Neural progenitor cell (in vitro differentiated cells): ENCODE measurements at places on chromosomes 1 and 21. TPM values are rescaled to one million over a fixed set of nuclear protein-coding genes. Genes with fewer than 3 reads are reported as not detected.
A peak's percentile ranks its signal among the peaks of the same experiment; 100 is the strongest.

Gene TTC22
- not detected in 2 replicates for total RNA-seq

Gene CITED4
- total RNA-seq: 0.77 and 12.8 TPM in 2 replicates

Gene RRP1
- 18.4 and 32.5 TPM in 2 replicates for total RNA-seq

DNA sequence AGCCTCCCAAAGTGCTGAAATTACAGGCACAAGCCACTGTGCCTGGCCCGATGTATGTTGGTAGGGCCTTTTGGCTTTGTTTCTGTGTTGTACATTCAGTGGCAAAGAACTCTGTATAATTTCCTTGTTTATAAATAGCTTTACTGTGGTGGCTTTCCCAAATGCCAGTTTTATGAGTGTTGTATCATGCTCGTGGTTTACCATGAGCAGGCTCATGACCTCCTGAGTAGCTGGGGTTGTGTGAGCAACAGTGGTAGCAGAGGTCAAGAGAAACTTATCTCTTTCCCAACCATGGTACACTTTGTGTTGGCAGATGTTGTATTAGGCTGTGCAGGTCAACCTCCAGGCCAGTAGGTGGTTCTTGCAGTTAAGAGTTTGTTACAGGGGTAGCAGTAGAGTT, 420.4 kb upstream of the BEND5 start:
- no peaks in the 10 kb centered on the region for H3K27me3 ChIP-seq
- H3K4me1 ChIP-seq: no peaks in the 10 kb centered on the region
- no peaks in the 10 kb centered on the region for H3K36me3 ChIP-seq
- no peak for DNase-seq
- H3K27ac ChIP-seq: no peak overlapping the region
- H3K4me3 ChIP-seq: no peak overlapping the region

GRCh38 chr21:46051821-46052675, 45.9 kb upstream of the COL6A2 start:
- H3K36me3 ChIP-seq: no peaks in the 10 kb centered on the region
- no peak for DNase-seq
- H3K4me3 ChIP-seq: no peak overlapping the region

GRCh38 chr1:162285149-162285561, 91.5 kb downstream of the SPATA46 start:
- H3K4me1 ChIP-seq: no peaks in the 10 kb centered on the region
- no peak for DNase-seq
- no peaks in the 10 kb centered on the region for H3K36me3 ChIP-seq
- no peak overlapping the region for H3K4me3 ChIP-seq

DNA sequence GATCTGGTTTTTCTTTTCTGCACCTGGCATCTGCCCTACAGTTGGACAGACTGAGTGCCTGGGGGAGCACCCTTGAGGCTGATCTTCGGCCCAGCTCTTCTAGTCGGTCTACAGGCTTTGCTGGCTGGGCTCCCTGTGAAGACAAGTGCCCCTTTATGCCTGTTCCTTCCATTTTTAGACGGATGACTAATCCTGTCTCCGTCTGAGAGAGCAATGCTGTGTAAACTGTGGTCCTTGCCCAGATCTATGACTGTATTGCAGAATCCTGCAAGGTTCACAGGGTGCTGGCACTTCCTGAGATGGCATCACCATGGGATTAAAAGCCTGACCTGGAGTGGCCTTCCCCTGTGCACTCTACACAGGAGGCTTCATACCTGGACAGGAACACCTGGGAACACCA, 47.6 kb upstream of the SAMD13 start:
- no peak overlapping the region for H3K4me3 ChIP-seq
- no peak overlapping the region for H3K27ac ChIP-seq
- no peak for DNase-seq
- H3K27me3 ChIP-seq: no peaks in the 10 kb centered on the region
- H3K4me1 ChIP-seq: no peaks in the 10 kb centered on the region

DNA sequence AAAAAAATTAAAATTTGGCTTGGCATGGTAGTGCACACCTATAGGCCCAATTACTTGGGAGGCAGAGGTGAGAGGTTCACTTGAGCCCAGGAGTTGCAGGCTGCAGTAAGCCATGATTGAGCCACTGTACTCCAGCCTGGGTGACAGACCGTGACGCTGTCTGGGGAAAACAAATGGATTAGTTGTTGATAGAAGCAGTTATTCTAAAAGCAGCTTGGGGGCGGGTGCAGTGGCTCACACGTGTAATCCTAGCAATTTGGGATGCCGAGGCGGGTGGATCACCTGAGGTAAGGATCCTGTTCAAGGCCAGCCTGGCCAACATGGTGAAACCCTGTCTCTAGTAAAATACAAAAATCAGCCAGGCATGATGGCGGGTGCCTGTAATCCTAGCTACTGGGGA, 40.3 kb downstream of the KIF1B start:
- H3K27me3 ChIP-seq: no peaks in the 10 kb centered on the region
- H3K27ac ChIP-seq: no peak overlapping the region
- H3K4me1 ChIP-seq: peaks cover 3% of the 10 kb centered on the region

DNA sequence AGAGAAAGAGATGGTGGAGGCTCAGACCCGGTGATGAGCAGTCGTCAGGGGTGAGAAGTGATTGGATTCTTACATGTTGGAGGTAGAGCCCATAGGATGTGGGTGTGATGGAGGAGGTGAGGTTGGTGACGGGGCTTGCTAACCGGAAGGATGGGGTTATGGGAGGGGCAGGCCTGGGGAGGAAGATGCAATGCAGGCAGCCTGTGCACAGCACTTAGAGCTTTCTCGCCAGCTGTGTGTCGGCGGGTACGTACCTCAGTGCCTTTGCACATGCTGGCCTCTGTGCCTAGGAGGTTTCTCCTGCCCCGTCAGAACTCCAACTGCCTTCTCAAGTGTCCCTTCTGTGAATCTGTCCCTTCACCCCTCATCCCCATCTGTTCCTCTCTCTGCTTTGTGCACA, 2.9 kb upstream of the BSND start:
- peaks cover 14% of the 10 kb centered on the region for H3K4me1 ChIP-seq
- H3K27ac ChIP-seq: no peak overlapping the region
- no peak for DNase-seq
- peaks cover 61% of the 10 kb centered on the region for H3K27me3 ChIP-seq

DNA sequence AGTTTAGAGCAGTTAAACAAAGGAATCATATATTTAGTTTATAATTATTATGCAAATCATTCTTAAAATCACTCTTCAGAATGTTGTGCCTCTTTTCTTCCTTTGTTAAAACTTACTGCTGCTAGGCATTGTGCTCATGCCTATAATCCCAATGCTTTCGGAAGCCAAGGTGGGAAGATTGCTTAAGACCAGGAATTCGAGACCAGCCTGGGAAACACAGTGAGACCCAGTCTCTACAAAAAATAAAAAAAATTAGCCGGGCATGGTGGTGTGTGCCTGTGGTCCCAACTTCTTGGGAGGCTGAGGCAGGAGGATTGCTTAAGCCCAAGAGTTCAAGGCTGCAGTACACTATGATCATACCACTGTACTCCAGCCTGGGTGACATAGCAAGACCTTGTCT, 33.6 kb downstream of the ZSWIM5 start:
- H3K27ac ChIP-seq: no peak overlapping the region
- H3K4me3 ChIP-seq: no peak overlapping the region
- peak; percentile 34 for DNase-seq
- H3K27me3 ChIP-seq: no peaks in the 10 kb centered on the region
